ENCODE measurements at places on chromosomes 12 and 14. TPM values are rescaled to one million over a fixed set of nuclear protein-coding genes. Genes with fewer than 3 reads are reported as not detected.

The TAS2R13 gene
- total RNA-seq = 0.57 TPM

The CLEC4A gene
- not detected for total RNA-seq

The RD3L gene
- 14.8 TPM for total RNA-seq

The CYP27B1 gene
- total RNA-seq = not detected

The NUAK1 gene
- total RNA-seq = 34.7 TPM

The RPGRIP1 gene
- not detected for total RNA-seq

The DEPDC4 gene
- total RNA-seq = not detected

GRCh38 chr12:9389796-9390195, 181.6 kb upstream of the PZP start:
- no peak for DNase-seq

DNA sequence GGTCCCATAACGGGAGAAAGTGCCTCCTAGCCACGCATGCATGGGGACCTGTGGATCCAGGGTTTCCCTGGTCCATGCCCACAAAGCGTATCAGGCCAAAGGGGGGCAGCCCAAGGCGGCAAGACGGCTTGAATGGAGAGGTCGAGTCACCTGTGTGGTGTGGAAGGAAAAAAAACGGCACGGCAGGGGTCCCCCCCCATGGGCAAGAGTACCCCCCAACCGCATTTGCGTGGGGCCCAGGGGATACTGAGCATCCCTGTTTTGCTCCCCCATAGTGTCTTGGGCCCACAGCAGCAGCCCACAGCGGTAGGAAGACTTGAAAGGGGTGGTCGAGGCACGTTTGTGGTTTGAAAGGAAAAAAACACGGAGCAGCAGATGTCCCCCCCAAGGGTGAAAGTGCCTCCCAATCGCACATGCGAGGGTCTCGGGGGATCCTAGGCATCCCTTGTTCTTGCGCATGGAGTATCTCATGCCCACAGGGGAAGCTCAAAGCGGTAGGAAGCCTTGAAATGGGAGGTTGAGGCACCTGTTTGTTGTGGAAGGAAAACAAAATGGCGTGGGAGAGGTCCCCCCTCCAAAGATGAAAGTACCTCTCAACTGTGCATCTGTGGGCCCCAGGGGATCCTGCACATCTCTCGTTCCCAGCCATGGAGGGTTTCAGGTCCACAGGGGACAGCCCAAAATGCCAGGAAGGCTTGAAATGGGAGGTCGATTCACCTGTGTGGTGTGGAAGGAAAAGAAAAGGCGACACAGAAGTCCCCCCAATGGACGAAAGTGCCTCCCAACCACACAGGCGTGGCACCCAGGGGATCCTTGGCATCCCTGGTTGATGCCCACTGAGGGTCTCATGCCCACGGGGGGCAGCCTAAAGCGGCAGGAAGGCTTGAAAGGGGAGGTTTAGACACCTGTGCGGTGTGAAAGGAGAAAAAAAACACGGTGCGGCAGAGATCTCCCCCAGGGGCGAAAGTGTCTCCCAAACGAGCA, 577.5 kb downstream of the ALG10 start:
- DNase-seq = peak; percentile 37

DNA sequence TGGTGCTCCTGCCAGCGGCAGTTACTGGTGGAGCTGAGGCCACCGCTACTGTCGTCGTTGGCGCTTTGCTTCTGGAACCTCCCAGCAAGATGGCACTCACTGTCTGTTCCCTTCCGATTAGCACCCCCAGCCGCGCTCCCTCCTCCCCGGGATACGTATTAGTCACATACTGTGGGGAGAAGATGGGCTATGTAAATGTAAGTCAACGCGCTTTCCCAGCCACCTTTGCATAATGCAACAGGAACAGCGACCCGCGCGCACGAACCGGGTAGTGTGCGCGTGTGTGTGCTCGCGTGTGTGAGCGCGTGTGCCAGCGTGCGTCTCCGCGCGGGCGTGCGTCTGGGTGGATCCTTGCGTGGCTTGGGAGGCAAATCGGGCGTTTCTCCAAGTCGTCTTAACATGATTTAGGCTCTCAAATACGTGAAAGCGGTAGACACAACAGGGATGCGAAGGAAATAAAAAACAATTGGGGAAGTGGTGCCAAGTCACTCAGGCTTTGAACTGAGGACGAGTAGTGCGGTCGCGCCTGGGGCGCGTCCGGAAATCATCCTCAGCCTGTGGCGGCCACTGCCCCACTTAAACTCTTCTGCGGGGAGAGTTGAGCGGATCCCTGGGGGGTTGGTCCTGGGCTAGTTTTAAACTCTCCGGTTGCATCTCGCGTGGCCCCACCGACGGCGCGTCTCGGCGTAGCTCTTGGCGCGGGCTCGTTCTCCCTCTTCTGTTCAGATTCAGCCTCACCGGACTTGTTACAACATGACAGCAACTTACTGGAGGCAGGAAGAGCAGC, 1.8 kb downstream of the FLRT2 start:
- peak; percentile 70 for DNase-seq

DNA sequence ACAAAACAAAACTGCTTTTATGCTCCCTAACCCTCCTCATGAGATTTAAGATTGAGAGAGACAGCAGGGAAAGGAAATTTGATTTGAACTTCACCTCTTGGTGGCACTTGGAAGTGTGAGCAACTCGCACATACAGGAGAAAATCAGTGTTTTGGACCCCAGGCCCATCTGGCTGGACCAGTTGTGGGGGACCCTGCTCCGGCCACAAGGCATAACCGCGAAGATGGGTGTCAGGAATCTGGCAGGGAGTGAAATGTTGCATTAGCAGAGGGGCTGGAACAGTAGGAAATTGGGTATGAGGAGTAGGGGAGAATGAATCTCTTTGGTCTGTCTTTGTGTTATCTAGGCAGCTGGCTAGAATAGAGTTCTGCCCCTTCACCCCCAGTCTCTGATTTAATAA, 1.2 kb downstream of the CIROP start:
- DNase-seq = no peak

DNA sequence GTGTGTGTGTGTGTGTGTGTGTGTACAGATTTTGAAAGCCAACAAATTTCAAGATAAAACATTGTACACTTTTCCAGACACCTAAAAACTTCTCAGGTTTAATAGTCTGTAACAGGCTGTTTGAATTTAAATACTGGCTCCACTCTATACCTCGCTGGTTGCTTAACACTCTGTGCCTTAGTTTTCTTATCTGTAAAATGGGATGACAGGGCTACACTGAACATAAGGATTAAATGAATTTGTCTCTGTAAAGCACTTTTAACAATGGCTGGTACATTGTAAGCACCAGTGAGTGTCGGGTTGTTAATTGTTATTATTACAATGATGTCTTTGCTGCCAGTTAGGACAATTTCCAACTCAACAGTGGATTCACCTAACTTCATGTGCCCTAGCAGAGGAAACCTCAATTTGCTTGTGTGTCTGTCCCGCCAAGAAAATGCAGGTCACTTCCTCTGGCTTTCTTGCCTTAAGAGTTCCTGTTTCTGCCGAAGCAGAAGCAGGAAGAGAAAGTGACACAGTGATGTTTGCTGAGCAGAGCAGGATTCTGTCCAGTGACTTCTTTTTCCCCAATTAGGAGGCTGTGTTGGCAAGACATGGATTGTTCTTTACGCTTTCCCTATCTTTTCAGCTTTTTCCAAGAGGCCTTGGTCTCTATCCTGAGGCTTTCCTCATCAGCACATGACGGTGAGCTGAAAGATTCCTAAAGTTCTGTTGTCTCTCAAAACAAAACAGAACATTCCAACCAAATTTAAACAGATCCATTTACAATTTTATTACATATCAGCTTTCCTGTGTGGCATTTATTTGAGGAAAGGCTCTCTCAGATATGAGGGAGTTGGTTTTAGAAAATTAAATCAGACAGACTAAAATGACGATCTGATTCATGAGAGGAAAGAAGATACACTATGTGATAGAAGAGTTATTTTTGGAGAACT, 154.1 kb upstream of the ATP2B1 start:
- peak; percentile 50 for DNase-seq

GRCh38 chr14:24965934-24966578, 83.9 kb downstream of the STXBP6 start:
- DNase-seq = peak; percentile 31

- no peak for DNase-seq
These were observed 11.6 kb downstream of the SLC7A7 start for GRCh38 chr14:22803687-22803974.

DNA sequence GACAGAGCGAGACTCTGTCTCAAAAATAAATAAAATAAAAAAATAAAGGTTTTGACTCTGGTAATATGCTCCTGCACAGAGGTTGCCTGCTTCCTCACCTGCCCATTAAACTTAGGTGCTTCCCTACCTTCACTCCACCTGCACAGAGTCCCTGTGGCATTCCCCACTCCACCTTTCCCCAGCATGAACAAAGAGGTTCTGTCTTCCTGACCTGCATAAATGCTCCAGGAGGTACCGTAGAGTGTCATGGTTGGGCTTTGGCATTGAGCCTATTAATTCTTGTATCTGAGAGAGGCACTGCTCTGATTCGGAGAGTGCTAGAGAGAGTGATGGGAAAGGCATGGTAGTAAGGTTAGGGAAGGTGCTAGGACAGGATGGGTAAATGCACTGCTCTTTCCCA, 6.3 kb downstream of the ARHGAP9 start:
- DNase-seq = no peak

DNA sequence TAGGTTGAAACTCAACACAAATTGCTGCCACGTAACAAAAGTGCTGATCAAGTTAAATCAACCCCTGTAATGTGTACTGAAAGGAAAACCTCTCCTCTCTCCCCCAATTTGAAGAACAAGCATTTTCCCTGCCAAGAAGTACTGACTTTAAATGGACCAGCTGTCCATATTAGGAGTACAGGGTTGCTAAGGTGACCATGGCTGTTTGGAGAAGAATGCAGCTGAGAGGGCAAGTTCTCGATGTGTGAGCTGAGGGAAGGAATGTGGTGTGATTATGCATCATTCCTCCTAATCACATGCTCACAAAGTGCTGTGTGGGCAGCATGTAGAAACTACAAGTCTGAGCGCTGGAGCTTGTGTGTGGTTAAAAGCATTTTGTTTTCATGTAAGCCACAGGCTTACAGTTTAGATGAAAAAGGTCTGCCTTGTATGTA, 50.9 kb upstream of the CCT2 start:
- DNase-seq = no peak

- no peak for DNase-seq
These were observed 538.2 kb upstream of the TBX3 start for GRCh38 chr12:115222220-115222619.

GRCh38 chr12:49932023-49932422, 18.5 kb upstream of the AQP2 start:
- no peak for DNase-seq

DNA sequence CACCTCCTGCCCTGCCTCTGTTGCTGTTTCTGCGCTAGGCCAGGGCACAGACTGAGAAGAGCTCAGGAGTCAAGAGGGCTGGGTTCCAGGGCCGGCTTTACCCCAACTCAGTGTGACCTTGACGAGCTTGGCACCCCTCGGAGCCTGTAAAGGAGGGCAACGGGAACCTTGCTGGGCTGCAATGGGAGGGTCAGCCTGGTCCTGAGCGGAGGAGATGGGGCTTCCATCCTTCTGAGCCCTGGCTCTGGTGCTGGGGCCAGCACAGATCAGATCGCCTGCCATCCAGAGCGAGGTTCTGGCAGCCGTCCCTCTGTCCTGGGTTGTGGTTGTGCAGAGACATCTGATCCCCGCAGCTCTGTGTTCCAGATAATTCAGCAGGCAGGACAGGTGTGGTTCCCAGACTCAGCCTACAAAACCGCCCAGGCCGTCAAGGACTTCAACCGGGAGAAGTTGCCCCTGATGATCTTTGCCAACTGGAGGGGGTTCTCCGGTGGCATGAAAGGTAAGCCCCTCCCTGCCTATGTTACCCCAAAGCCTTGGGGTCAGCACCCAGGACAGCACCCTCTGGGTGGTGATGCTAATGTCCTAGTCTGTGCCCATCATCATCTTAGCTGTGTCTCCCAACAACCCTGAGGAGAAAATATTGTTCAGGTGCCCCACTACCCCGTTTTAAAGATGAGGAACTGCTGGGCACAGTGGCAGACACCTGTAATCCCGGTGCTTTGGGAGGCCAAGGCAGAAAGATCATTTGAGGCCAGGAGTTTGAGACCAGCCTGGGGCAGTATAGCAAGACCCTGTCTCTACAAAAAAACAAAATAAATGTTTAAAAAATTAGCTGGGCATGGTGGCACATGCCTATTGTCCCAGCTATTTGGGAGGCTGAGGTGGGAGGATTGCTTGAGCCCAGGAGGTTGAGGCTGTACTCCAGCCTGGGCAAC, 50.2 kb downstream of the FOXN4 start:
- DNase-seq = no peak

GRCh38 chr12:113912760-113913329, 53.3 kb downstream of the RBM19 start:
- no peak for DNase-seq

DNA sequence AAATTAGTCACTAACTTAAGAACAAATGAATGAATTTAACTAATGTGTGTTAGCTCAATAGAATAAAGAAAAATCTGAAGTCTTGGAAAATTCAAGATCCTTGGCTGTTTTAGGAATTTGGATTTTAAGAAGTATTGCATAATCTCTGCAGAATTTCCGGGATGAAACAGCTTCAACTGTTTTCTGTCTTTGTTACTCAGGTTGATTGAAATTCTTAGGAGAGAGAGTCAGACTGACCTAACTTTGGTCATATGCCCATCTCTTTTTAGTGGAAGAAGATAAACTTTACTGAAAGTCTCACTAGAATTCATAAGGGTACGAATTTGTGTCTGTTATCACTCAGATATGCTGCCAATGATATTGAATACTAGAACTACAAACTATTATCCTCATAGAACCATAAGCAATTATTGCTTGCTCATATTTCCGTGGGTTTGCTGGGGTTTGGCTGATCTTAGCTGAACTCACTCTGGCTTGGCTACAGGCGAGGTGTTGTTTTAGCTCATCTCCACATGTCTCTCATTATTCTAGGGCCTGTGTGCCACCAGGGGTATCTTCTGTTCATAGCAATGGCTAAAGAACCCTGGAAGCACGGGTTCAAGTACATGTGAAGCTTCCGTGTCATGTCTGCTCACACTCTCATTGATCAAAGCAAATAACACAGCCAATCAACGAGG, 257.4 kb upstream of the NOVA1 start:
- no peak for DNase-seq

- DNase-seq = no peak
These were observed 31.8 kb downstream of the MAX start for GRCh38 chr14:65070471-65070976.

DNA sequence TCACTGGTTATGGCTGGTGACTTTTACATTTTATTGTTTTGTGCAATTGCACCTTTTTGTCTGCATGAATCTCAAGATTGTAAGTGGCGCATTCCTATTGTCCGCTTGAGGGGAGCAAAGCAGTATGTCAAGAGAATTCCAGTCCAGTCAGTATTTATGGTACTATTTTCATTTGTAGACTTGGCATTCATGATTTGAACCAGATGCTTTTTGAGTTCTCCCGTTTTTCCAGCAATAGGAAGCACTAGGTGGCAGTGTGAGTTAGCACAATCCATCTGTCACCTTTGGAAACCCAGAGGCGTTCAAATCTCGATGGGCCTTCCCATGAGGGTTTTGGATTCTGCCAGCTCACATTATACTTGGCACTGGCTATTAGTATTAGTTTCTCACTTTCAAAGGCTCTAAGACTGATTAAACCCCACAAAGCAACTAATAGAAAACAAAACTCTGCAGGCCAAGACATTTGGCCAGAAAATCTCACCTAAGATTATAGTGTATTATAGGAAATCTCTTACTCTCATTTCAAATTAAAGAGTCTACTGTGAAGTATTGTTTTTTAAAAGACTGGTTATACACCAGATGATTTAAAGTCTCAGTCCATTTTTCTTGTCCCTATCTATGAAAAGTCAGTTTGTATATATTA, 2.2 kb downstream of the DACT1 start:
- DNase-seq = no peak

- no peak for DNase-seq
These were observed 23.7 kb upstream of the EDDM3A start for GRCh38 chr14:20722016-20722415.

GRCh38 chr14:103072595-103073366, 11.2 kb upstream of the LBHD2 start:
- no peak for DNase-seq
